Effector CD4-positive, alpha-beta T cell (primary cell): ENCODE measurements at places on chromosomes 1 and 21.
A peak's percentile ranks its signal among the peaks of the same experiment; 100 is the strongest.

DNA sequence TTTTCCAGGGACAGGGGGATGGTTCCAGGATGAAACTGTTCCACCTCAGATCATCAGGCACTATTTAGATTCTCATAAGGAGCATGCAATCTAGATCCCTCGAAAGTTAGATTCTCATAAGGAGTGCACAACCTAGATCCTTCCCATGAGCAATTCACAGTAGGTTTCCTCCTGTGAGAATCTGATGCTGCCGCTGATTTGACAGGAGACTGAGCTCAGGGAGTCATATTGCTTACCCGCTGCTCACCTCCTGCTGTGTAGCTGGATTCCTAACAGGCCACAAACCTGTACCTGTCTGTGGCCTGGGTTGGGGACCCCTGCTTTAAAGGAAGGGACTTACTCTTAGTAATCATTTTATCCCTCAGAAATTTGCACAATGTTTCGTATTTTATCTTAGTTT, 9.3 kb downstream of the CTH start:
- DNase-seq, result no peak

DNA sequence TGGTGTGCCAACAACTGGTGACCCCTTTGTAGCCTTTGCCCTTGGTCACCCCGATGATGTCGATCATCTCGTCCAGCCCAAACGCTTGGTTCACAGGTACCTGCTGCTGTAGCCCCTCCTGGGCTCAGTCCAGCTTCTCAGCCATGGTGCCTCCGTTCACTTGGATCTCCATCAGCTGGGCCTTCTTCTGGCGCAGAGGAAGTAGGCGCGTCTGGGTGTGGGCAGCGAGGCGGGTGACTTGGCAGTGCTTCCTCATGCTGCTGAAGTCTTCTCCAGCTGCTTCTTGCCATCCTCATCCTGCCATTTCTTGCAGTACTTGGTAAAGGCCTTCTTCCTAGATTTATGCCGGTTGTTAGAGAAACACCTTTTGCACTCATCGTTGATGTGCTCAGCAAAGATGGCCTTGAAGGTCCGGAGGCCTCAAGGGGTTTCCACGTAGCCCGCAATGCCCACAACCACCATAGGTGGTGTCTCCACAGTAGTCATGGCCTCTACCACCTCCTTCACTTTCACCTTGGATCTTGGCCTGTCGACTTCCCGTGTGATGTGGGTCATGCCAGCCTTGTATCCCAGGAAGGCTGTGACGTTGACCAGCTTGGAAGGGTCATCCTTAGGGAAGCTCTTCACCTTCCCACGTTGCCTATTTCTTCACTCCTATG, 13.0 kb downstream of the DOP1B start:
- DNase-seq, result no peak

DNA sequence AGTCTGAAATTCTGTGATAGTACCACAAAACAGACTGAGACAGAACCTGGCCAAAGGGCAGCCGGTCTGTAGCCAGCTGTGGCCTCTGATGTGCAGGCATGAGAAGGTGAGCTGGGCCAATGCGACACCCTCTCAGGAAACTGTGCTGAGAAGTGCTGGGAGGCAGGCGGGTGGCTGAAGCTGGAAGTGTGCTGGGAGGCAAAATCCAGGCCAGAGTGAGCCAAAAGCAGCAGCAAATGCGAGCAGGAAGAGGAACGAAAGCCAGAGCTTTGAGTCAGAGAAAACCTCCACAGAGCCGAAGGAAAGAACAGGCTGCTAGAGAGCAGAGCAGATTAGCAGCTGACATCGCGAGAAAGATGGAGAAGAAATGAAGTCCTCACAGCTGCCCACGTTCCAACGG, 10.2 kb upstream of the ATP13A2 start:
- no peak for DNase-seq

GRCh38 chr1:118184739-118185083, 317 bp downstream of the SPAG17 start:
- DNase-seq, result no peak

DNA sequence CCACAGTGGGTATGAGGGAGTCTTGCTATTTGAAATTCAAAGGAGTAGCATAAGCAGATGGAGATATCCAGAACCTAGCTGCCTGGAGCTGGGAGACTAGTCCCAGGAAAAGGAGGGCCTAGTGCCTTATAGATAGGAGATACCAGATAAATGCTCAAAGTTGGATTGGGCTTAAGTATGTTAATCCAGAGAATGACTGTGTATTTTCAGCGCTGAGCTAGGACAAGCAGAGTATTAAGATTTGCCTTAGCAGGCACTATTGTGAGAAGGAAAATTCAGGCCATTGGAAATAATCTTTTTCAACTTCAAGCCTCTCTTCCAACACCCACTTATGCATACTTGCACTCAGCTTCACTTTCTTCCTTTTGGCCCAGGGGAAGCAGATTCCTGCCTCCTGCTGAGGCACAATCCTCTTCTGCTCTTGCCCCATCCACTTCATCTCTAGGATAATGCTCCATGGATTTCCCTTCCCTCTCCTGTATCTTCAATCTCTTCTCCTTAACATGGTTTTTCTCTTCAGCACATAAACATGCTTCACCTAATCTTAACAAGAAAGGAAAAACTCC, 21.1 kb downstream of the PIK3C2B start:
- no peak for DNase-seq

GRCh38 chr1:109667452-109668122, at the start of gene GSTM2:
GSTM2 (plus strand) TSS chr1:109668057; CDS start chr1:109668116, 59 bp downstream.
- DNase-seq, result peak; percentile 65

GRCh38 chr1:204278251-204278650, 64.5 kb upstream of the GOLT1A start:
- no peak for DNase-seq

DNA sequence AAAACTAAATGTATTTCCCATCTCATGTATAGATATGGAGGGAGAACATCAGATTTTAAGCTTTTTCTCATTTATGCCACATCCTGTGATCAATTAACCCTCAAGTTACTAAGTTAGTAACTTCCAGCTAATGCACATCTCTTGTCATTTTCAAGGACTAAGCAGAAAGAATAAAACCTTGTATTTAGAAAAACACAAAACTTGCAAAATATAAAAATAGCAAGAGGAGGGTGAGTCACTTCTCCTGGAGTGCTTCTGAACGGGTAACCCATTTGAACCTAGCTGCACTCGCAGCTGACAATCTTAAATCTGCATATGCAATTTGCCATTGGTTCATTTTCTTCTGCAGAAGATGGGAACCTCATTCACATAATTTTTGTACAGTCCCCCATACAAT, 500.5 kb downstream of the SETD4 start:
- no peak for DNase-seq

- DNase-seq, result peak; percentile 9
Measured at GRCh38 chr1:12438349-12438924, 179.6 kb downstream of the DHRS3 start.

- no peak for DNase-seq
Measured at GRCh38 chr21:14875704-14876523, 188.9 kb downstream of the NRIP1 start.

DNA sequence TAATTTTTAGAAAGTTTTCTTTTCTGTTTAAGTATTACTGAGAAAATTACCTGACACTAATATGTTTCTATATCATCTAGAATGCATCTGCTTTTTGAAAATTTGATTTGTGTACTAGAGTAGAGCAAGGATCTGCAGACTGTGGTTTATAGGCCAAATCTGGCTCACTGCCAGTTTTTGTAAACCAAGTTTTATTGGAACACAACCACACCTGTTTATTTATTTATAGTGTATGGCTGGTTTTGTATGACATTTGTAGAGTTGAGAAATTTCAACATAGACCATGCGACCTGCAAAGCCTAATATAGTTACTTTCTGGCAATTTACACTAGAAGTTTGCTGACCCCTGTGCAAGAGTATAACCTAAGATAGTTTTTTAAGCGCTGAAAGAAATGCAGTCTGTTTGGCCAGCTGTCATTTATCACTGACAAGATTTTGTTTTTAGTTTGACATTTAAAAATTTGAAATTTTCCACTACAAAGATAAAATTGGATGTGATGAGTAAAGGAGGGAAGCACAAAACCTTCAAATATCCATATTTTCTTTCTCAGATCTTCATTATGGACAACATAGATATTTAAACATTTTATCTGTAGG, 36.1 kb upstream of the CACYBP start:
- DNase-seq, result no peak

GRCh38 chr1:89483010-89483756, 41.4 kb upstream of the LRRC8B start:
- DNase-seq, result peak; percentile 76

DNA sequence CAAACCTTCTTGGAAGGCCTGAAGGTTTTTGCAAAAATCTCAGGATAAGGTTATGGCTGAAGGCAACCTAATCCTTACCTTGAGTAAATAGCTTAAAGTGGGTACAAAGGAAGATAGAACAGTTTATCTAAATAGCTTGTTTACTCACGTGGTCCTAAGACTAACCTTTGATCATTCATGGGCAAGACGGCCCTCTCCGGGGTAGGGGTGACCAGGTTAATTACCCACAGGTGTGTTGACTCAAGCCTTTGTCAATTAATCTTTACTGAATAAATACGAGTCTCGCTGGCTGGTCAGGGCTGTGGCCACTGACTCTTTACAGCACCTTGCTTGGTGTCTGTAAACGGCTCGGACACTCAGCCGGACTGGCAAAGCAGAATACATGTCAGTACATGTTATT, 10.8 kb downstream of the AADACL4 start:
- DNase-seq, result no peak

GRCh38 chr1:32889731-32890278, 3.5 kb downstream of the HPCA start:
- no peak for DNase-seq

GRCh38 chr1:235483090-235483489, 21.2 kb downstream of the B3GALNT2 start:
- no peak for DNase-seq

DNA sequence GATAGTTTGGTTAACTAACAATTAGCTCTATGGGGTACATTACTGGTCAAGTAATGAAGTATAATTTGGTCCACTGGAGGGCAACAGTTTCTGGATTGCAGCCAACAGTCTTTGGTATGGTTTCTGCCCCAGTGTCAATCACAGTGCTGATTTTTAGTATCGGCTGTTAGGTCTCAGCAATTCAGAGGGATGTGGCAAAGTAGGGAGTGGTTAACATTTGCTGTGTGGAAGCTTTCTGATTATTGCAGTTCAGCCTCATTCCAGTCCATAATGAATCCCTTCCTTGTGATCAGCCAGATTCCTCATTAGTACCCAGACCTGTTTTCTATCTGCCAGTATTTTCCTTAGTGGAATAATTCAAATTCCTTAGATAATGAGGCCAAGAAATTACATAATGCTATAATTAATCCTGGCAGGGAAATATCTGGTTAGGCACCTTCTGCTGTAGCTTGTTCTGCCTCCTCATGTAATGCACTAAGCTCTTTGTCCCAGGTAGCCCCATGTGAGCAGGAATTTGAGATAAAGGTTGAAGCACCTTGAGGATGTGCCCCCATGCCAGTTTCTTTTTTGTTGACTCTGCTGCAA, 14.0 kb downstream of the F3 start:
- no peak for DNase-seq

DNA sequence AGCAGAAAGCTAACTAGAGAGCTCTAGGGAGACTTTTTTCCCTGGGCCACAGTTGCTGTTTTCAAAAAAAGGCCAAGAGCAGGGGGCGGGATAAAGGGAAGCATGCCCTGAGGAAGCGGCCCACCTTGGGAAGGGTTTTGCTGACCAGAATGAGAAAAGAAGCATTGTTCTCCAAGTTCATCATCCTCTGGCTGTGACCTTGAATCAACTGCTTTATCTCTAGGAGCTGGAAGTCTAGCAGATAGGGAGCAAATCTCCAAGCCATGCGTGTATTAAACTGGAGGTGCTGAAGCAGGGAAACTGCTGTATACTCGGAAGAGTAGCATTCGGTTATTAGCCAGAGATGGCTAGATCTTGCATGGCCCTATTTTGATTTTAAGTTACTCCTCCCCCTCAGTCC, 64.8 kb downstream of the ATP2B4 start:
- DNase-seq, result no peak

GRCh38 chr1:203706444-203706843, 58.5 kb upstream of the LAX1 start:
- DNase-seq, result no peak

DNA sequence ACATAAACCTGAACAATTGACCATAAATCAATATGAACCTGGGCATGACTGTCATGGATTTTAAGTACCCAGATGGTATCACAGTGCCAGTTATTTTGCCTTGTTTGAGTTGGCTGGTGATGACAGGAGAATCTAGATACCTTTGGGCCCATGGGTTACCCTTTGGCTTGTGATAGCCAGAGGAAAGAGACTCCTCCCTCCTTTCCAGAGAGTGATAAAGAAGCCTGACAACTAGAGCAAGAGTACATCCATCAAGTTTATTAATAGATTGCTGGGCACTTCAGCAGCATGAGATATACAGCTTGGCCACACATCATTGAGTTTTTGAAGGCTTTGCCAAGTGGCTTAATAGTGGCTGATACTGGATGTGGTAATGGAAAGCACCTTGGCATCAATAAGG, 6.6 kb upstream of the FMO3 start:
- DNase-seq, result no peak

DNA sequence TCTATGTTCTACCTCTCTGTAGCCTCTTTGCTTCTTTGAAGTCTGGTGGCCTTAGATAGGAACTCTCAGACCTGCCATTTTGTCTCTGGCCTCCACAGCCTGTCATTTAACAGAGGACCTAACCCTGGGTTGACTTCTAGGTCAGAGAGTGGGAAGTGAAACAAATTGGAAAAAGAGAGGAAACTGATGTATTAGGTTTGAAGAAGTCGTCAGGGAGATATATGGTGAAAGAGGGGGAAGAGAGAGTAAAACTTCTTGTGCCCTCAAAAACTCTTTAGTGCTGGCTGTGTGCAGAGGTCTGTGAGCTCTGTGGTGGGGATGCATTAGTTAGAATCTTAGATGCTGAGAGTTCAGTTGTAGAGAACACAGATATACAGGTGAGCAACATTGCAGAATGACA, 30.2 kb upstream of the CD1D start:
- DNase-seq, result no peak

DNA sequence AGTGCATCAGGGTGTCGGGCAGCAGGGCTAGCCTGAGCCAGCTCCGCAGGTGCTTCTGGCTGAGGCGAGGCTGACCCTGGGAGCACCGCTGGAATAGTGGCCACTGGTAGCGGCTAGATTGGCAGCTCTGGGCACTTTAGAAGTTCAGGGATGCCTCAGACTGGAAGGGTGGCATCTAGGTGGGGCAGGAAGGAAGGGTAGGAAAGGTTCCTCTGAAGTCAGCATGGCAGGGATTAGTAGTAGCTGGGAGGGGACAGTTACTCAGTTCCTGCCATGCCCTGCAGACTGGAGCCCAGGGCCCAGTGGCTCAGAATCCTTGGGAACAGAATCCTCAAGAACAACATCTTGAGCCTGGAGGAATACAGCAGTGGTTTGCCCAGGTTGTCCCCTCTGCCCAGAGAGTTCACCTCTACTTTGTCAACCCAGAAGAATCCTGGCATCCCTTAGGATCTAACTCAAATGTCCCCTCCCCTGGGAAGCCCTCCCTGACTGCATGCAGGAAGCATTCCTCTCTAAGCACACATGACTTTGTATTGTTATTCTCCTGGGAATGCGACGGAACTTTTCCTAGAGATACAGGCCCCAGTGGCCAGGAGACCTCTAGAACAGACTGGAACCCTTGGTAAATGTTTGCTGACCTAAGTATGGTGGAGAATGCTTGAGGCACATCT, 39.5 kb upstream of the BCAR3 start:
- no peak for DNase-seq

- no peak for DNase-seq
Measured at GRCh38 chr1:53326598-53327181, 1.2 kb downstream of the LRP8 start.
